Activated T-cell treated with anti-CD3 and anti-CD28 coated beads, Interleukin-2, amount 50 U/mL, for 72 hours (primary cell): ENCODE measurements at places on chromosomes 12 and 14. TPM values are rescaled to one million over a fixed set of nuclear protein-coding genes. Genes with fewer than 3 reads are reported as not detected.
A peak's percentile ranks its signal among the peaks of the same experiment; 100 is the strongest.

Gene SOAT2
- 2.2 TPM for total RNA-seq

Gene PAPLN
- total RNA-seq, result 0.58 TPM

DNA sequence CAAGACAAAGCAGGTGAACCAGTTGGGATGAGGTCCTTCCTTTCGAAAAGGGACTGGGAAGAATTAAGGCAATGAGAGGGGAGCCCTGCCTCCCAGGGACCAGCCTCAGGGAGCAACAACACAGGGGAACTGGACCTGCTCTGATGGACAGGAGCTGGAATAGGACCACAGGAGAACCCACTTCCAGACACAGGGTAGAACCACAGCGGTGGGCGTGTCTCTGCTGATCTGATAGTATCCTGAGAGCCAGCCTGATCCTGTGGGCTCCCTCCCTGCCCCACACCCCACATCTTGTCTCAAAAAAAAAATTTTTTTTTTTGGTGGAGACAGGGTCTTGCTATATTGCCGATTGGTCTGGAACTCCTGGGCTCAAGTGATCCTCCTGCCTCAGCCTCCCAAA, 13.6 kb upstream of the PLEK2 start:
- no peaks in the 10 kb centered on the region for H3K36me3 ChIP-seq
- no peak overlapping the region for H3K4me3 ChIP-seq
- peaks cover 14% of the 10 kb centered on the region for H3K27me3 ChIP-seq

- H3K27ac ChIP-seq, result peak overlapping the region; percentile 70
- no peaks in the 10 kb centered on the region for H3K36me3 ChIP-seq
- H3K4me3 ChIP-seq, result peak overlapping the region; percentile 36
Measured at GRCh38 chr14:91858536-91859275, 8.6 kb downstream of the TC2N start.

GRCh38 chr14:30165255-30165654, 237.6 kb upstream of the PRKD1 start:
- H3K36me3 ChIP-seq, result peaks cover 2% of the 10 kb centered on the region
- H3K27ac ChIP-seq, result no peak overlapping the region
- no peak for DNase-seq
- H3K4me1 ChIP-seq, result no peaks in the 10 kb centered on the region
- H3K27me3 ChIP-seq, result no peaks in the 10 kb centered on the region
- H3K4me3 ChIP-seq, result no peak overlapping the region

GRCh38 chr12:88790231-88790630, 210.0 kb upstream of the KITLG start:
- H3K4me1 ChIP-seq, result no peaks in the 10 kb centered on the region
- no peak overlapping the region for H3K4me3 ChIP-seq
- no peaks in the 10 kb centered on the region for H3K27me3 ChIP-seq
- peaks cover 5% of the 10 kb centered on the region for H3K36me3 ChIP-seq
- H3K27ac ChIP-seq, result no peak overlapping the region

DNA sequence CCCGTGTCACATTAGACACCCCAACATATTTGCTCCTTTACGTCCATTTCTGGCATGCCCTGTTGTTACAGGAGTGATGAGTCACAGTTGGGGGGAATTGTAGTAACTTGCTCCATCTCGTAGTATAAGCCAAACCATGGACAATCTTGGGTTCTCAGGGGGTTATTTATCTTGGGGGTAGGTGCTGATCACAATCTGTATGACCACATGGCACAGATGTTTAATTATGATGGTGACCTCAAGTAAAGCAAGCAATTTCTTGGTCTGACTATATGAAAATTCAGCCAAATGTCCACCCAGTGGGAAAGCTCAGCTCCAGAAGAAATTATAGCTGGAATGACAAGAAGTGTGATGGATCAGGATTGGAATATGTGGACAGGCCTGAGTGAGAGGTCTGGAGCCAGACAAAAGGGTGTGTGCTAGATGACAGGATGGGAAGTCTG, 32.1 kb upstream of the STON2 start:
- H3K4me1 ChIP-seq, result peaks cover 12% of the 10 kb centered on the region
- H3K36me3 ChIP-seq, result no peaks in the 10 kb centered on the region
- H3K27ac ChIP-seq, result no peak overlapping the region
- H3K27me3 ChIP-seq, result peaks cover 62% of the 10 kb centered on the region
- H3K4me3 ChIP-seq, result no peak overlapping the region
- DNase-seq, result no peak

DNA sequence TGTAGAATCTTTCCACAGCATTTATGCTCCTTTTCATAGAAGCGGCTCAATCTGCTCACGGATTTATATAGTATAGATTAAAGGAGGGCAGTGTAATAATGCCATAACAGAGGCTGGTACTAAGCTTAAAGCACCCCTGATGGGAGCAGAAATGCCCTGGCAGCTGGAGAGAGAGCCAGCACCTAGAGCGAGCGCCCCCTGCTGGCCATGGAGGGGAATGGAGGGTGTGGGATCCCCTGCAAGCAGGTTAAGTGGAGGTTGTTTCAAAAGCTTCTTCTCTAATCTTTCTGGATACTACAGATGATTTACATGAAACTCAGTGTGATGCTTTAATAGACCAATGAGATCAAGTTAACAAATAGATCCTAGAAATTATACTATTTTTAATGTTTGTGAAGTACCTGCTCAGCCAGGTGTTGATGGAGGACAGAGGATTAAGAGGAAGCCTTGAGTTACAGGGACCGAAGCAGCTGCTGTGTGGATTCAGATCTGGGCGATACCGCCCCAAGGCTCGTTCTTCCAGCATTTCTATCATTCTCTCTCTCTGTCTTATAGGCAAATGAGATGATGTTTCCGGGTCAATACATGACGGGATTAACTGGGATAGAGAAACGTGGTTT, 1519.3 kb upstream of the TMEM132C start:
- no peak overlapping the region for H3K4me3 ChIP-seq
- DNase-seq, result peak; percentile 41

- H3K27ac ChIP-seq, result peak overlapping the region; percentile 80
- no peaks in the 10 kb centered on the region for H3K27me3 ChIP-seq
- peak; percentile 25 for DNase-seq
Measured at GRCh38 chr12:57404966-57405640, 25.7 kb downstream of the R3HDM2 start.
